ENCODE measurements at places on chromosomes 11 and 22.

DNA sequence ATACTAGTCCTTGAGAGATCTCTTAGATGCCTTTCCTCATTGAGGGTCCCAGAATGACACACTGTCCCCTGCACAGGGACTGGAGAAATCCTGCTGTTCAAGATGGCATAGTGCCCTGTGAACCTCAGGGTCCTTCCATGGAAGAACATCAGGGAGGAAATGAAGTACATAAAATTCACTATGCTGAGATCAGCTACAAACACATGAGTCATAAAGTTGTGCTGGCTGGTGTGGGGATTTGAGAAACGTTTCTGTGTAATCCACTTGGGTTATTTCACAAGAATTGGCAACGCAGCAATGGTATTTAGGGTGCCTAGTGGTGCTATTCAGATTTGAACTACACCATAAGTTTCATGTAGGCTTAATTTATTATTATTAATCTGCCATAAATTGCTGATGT is 174.4 kb downstream of the MAML2 start:
- DNase-seq = no peak

DNA sequence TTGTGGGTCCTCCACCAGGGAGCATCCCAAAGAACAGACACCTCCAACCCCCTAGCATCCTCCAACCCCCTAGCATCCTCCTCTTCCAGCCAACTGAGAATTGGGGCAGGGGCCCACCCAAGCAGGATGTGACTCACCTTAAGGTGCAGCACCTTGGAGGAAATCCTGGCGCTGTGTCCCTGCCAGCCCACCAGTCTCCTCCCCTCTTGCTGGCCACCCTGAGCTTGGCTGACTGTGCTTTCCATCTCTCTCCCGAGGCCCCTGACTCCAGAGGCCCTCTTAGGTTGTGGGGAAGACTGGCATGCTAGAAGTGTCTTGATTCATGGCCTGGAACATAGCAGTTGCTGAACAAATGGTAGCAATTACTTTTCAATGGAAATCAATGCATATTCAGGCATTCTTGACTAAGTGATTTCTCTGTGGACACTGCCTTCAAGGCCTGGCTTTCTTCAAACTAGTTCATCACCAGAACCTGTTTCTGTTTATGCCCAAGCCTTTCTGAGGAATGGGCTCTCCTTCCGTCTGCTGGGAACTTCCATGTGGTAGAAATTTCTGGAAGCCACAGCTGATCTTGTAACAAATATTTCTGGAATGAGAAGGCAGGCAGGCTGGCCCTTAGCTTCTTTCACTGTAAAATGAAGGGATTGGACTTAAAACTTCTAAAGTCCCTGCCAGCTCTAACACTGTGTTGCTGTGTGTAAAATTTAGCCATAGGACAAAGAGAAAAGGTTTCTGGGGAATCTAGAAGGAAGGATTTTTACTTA is 60.5 kb downstream of the CEP164 start:
- no peak for DNase-seq

DNA sequence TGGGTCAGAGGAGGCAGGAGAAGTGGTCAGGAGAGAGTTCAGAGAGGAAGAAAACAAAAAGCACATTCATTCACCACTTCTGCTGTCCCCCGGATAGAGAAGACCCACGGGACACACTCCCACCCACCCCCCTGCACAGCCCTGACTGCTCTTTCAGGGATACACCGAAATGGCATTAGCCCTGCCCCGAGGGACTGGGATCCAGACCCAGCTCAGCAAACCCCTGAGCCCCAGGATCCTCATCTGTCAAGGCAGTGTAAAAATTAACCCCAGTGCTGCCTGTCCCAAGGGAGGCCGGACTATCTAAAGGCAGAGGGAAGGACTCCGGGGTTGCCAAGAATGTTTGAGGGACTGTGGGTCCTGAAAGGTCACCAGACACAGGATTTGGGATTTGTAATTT is 31.2 kb downstream of the TPBGL start:
- DNase-seq = no peak

GRCh38 chr11:70727899-70728620 is 329.7 kb downstream of the CTTN start:
- no peak for DNase-seq

DNA sequence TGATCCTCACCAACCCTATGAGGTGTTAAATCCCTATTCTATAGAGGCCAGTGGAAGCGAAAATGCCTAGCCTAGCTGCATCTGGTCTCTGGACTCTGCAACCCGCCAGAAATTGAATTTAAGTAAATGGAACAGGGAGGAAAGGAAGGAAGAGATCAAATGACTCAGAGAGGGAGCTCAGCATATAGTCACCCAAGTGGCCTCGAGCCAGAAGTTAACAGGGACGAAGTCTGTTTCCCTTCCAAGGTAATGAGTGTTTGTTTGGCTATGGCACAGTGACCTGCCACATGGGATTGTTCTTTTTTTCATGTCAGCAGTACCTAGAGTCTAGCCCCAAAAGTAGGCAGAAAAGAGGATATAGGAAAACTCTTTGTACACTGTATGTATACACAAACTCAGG is 66.3 kb downstream of the PAK1 start:
- no peak for DNase-seq

DNA sequence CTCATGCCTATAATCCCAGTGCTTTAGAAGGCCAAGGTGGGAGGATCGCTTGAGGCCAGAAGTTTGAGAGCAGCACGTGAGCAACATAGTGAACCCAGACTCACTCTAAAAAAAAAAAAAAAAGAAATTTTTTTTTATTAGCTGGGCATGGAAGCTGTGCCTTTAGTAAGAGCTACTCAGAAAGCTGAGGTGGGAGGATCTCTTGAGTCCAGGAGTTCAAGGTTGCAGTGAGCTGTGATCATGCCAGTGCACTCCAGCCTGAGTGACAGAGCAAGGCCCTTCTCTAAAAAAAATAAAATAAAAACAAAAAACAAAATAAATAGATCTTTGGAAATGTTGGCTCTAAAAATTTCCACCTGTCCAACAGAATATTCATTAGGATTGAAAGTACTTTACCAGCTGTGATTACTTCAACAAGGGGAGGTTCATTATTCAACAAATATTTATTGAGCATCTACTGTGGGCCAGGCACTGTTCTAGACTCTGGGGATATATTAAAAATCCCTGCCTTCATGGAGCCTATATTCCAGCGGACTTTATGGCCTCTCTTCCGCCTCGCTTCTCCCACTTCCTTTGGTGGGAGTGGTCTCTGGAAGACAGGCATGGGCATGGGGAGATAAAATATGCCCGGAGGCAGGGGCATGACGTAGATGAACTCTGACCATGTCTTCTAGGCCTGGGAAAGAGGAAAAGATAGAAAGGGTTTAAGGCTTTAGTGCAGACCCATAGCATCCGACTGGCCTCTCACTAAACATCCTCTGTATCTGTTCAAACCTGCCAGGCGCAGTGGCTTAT is 47.9 kb downstream of the AHNAK start:
- no peak for DNase-seq

DNA sequence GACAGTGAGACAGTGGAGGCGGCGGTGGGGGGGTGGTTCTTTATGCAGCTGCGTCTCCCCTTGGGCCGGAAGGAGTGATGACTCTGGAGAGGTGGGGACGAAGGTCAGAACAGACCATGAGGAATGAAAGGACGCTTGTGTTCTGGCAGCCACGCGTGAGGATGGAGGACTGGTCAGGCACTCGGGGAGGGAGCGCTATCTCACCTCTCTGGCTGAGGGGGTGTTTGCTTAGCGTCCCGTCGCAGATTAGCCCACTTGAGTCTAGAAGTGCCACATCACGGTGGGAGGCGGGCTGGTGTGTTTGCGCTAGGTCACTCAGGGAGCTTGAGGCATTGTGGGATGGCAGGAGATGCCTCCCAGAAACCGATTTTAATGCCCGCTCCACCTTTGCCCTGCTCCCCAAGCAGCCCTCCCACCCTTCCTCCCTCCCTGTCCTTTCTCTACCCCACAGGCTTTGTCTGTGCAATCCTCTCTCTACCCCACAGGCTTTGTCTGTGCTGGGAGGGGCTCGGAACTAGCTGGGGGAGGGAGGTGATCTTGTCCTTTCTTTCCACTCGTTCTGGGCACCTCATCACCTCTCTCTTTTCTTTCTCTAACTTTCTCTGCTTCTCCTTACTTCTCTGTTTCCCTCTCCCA is 97.8 kb downstream of the PKNOX2 start:
- DNase-seq = no peak

DNA sequence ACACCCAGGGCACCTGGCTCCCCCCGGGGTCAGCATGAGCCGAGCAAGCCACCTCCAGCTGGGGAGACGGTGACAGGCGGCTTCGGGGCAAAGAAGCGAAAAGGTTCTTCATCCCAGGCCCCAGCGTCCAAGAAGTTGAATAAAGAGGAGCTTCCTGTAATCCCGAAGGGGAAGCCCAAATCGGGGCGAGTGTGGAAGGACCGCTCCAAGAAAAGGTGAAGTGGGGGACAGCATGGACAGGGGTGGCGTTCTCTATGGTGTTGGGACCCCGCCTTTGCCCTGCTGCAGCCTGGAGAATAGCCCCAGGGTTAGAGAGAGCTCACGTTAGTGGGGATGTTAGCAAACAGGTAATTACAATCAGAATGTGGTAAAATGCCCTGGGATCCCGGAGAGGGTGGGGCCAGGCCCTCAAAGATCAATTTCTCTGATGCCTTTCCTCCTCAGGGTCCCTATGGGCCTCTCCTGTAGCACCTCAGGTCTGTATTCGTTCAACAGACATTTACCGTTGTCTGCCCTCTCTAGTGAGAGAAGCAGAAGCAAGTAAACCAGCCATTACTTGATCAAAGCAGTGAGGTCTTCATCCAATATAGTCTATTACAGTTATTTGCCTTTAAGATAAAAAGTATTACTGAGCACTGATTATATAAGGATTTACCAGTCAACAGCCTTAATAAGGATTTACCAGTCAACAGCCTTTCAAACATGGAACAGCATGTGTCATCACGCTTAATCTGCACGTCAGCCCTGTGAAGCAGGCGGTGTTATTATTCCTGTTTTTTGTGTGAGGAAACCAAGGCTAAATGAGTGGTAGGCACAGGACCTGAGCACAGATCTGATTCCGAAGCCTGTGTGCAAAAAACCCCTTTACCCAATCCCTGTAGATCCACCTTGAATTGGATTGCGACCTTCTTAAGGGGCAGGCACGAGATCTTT is 1.0 kb downstream of the CCDC86 start:
- DNase-seq = no peak

GRCh38 chr11:74559110-74559933 is 33.1 kb upstream of the POLD3 start:
- no peak for DNase-seq

DNA sequence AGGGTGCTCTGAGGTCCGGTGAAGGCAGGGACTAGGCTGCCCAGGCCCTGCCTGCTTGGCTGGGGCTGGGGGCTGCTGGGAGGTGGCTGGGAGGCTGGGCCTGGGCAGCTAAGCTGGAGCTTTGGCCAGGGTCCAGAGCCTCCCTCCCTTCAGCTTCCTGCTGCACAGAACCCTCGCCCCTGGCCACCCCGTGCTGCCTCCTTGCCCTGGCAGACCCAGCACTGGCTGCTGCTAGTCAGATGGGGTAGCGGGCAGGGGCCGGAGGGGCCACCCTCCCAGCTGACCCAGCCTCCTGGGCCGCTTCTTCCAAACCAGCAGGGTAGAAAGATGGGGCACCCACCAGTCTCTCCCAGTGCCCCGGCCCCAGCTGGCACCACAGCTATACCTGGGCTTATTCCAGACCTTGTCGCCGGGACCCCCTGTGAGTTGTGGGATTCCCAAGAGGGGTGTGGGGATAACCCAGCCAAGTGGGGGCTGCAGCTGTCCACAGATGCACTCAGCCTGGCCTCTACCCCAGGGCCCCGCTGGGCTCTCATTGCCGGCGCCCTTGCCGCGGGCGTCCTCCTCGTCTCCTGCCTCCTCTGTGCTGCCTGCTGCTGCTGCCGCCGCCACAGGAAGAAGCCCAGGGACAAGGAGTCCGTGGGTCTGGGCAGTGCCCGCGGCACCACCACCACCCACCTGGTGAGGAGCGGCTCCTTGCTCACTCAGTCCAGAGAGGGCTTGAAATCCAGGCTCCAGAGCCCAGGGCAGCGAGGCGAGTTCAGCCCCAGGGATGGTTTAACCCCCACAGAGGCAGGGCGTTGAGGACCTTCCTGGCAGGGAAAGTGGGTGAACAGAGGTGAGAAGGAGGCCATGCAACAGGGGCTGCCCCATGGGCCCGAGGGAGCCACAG is at the start of gene SYT8:
Gene SYT8, plus strand, starts transcription at position 212 of the 892 bp plus-strand sequence. Its CDS starts 116 bp downstream, at position 328.
- DNase-seq = no peak

DNA sequence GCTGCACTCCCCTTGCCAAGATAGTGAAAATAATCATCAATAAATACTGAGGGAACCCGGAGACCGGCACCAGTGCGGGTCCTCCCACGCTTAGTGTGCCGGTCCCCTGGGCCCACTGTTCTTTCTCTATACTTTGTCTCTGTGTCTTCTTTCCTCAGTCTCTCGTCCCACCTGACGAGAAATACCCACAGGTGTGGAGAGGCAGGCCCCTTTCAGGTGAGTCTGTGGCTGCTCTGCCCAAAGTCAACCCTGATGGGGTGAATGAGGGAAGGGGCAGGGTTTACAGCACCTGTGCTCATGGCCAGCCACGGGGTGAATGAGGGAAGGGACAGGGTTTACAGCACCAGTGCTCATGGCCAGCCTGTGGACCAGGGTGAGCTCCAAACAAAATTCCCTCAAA is 4.7 kb downstream of the BET1L start:
- no peak for DNase-seq

DNA sequence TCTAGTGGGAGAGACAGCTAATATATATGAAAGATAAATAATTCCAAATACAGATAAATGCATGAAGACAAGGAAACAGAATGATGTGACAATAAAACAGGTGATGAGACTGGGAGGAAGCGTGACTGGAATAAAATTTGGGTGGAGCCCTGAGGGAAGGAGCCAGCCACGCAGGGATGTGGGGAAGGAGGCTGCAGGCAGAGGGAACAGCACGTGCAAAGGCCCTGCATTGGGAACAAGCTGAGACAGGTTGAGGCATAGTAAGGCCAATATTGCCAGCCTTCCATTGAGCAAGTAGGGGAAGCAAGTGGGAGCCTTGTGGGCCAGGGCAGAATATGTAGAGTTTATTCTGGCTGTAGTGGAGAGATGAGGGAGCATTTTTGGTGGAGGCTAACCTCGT is 107.5 kb upstream of the CRYBB3 start:
- DNase-seq = no peak

DNA sequence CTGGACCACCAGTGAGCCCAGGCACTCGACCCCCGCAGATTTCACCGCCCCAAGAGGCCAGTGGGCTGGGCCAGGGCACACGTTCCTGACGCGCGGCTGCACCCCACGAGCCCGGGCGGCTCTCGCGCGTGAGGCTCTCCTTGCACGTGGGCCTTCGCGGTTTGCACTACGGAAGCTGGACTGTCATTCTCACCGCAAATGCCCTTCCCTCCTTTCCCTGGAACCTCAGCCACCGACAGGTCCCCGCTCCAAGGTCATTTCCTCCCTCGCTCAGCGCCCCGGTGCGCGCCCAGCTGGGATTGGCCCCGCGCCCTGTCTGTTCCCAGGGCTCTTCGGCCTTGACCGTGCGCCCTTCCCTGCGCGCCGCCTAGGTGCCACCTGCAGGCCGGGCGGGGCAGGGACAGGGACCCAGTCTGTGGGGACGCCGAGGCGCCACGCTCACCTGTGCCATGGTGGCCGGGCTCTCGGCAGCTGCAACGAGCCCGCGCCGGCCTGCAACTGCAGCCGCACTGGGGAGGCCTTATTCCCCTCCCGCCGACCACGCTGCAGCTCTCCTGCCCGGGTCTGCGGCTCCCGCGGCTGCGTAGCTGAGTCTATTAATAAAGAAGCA is 2.1 kb upstream of the CPT1A start:
- peak; percentile 66 for DNase-seq

GRCh38 chr11:65209711-65210360 is 28.1 kb downstream of the CAPN1 start:
- no peak for DNase-seq

- DNase-seq = no peak
Observed at GRCh38 chr11:14026961-14027360, 64.4 kb downstream of the SPON1 start.

- no peak for DNase-seq
Observed at GRCh38 chr11:6498121-6498520, 1.0 kb downstream of the DNHD1 start.

GRCh38 chr22:41768430-41768829 is 32.0 kb upstream of the CCDC134 start:
- no peak for DNase-seq

All from activated CD4-positive, alpha-beta T cell treated with anti-CD3 and anti-CD28 coated beads, Interleukin-2, amount 50 U/mL, for 1 hour (primary cell).